T-helper 17 cell (primary cell): ENCODE measurements at places on chromosomes 4 and X. TPM values are rescaled to one million over a fixed set of nuclear protein-coding genes. Genes with fewer than 3 reads are reported as not detected.

FHL1 gene
- 61.3 TPM for total RNA-seq

GABRE gene
- 0.42 TPM for total RNA-seq

GRCh38 chr4:52676536-52676935 lies 17.4 kb upstream of the USP46 start:
- no peaks in the 10 kb centered on the region for H3K4me1 ChIP-seq
- no peak overlapping the region for H3K4me3 ChIP-seq
- peaks cover 12% of the 10 kb centered on the region for H3K27me3 ChIP-seq

GRCh38 chrX:128464116-128464515 lies 411.9 kb upstream of the ACTRT1 start:
- peaks cover 3% of the 10 kb centered on the region for H3K4me1 ChIP-seq
- DNase-seq: no peak
- H3K27me3 ChIP-seq: no peaks in the 10 kb centered on the region
- no peak overlapping the region for H3K27ac ChIP-seq
- no peak overlapping the region for H3K4me3 ChIP-seq
- H3K36me3 ChIP-seq: no peaks in the 10 kb centered on the region

CPLX1 gene
- 3.1 TPM for total RNA-seq

GRCh38 chr4:95742179-95742578 lies 97.7 kb upstream of the PDHA2 start:
- no peaks in the 10 kb centered on the region for H3K36me3 ChIP-seq
- DNase-seq: no peak
- H3K4me1 ChIP-seq: no peaks in the 10 kb centered on the region
- H3K27ac ChIP-seq: no peak overlapping the region
- no peak overlapping the region for H3K4me3 ChIP-seq

CDX4 gene
- total RNA-seq: not detected

TMEM255A gene
- total RNA-seq: 0.30 TPM

- no peaks in the 10 kb centered on the region for H3K27me3 ChIP-seq
- H3K36me3 ChIP-seq: no peaks in the 10 kb centered on the region
- no peak for DNase-seq
- H3K4me3 ChIP-seq: no peak overlapping the region
- no peak overlapping the region for H3K27ac ChIP-seq
Observed at GRCh38 chr4:91631335-91631734, 672.4 kb upstream of the GRID2 start.

DNA sequence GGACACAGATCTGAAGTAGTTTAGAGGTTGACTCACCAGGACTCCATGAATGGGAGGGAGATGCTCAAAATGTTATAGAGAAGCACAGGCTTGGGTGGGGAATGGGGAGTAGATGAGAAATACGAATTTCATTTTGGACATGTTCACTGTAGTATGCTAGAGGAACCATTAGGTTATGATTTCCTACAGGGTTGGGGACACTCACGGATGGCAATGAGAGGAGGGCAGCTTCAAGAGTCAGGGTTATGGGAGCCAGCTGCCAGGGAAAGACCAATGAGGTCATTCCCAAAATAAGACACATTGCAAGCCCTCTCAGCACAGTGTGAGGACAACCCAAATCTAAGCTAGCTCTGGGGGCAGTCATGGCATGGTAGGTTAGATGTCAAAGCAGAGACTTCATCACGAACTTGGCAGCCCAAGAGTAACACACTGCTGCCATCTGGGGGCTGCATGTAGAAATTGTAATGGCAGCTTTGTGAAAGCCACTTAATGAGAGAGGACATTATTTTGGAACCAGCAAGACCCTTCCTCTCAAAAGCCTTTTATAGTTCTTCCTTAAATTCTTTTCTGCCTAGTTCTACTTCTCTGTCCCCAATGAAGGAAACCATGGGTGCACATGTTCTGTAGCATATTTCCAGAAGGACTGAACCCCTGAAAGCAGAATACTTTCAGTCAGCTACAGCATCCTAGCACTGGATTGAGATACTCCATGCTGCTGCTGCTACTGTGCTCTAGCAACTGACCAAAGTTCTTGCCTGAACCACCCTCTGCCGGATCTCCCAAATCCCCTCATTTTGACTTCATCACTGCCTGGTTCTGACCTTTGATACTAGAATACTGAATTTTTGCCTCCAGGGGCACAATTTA lies 16.2 kb upstream of the ZCCHC12 start:
- no peaks in the 10 kb centered on the region for H3K36me3 ChIP-seq
- no peak for DNase-seq
- peaks cover 20% of the 10 kb centered on the region for H3K27me3 ChIP-seq
- no peak overlapping the region for H3K4me3 ChIP-seq
- H3K27ac ChIP-seq: no peak overlapping the region

DNA sequence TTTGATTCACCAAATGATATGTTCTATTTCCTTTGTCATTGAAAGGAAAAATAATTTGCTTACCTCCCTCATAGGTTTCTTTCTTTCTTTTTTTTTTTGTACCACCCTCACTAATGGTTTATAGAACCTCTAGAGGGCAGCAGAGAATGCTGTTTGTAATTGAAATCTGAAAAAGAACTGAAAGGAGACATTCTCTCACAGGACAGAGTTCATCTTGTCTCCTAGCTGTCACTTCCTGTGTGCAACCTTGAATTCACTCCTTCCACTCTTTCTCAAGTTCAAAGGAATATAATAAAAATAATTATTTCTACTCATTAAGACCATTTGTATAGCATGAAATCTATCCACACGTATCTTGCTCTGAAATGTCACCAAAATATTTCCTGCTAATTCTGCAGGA lies 51.0 kb downstream of the GUCY1B1 start:
- no peak for DNase-seq
- no peak overlapping the region for H3K4me3 ChIP-seq
- H3K27ac ChIP-seq: no peak overlapping the region
- H3K27me3 ChIP-seq: peaks cover 16% of the 10 kb centered on the region
- no peaks in the 10 kb centered on the region for H3K4me1 ChIP-seq
- H3K36me3 ChIP-seq: no peaks in the 10 kb centered on the region

DMP1 gene
- total RNA-seq: not detected

GRCh38 chrX:65196758-65197360 lies 220.6 kb upstream of the ZC4H2 start:
- no peak for DNase-seq
- H3K36me3 ChIP-seq: peaks cover 2% of the 10 kb centered on the region
- peaks cover 2% of the 10 kb centered on the region for H3K4me1 ChIP-seq
- H3K27me3 ChIP-seq: no peaks in the 10 kb centered on the region
- H3K27ac ChIP-seq: peak overlapping the region; percentile 72

DNA sequence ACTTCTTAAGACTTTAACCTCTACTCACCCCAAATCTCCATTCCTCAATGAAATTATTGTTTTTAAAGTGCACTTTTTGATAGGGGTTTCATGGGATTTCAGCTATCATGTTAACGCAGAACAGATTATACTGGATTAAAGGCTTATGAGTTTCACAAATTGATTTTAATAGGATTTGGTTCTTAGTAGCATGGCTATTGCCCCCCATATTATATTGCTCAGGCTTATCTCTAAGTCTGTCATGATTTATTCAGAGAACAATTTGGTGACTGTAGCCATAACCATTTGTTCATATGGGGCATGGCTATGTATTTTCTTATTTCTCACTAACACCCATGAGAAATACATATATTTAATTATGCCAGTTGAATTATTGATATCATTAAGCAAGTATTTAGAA lies 57.0 kb downstream of the MND1 start:
- H3K27ac ChIP-seq: no peak overlapping the region
- H3K36me3 ChIP-seq: no peaks in the 10 kb centered on the region
- no peak for DNase-seq
- H3K27me3 ChIP-seq: no peaks in the 10 kb centered on the region

RRH gene
- total RNA-seq: not detected

- peaks cover 3% of the 10 kb centered on the region for H3K27me3 ChIP-seq
- DNase-seq: no peak
- H3K4me1 ChIP-seq: no peaks in the 10 kb centered on the region
- no peak overlapping the region for H3K27ac ChIP-seq
Observed at GRCh38 chr4:20326977-20327376, 75.3 kb downstream of the SLIT2 start.

DNA sequence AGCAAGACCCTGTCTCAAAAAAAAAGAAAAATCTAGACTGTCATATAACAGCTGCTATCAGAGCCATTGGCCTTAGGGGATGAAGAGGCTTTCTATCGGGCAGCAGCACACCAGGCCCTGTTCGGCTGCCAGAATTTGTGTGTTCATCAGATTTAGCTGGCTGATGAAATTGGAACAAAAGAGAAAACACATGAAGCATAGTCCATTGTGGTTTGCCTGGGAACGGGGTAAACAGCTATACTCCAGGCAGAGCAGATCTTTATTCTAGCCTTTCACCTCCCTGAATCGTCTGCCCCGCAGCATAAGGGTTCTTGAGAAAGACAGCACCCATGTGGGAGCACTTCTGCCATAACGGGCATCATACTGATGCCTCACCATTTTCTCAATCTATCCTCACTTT lies 11.6 kb downstream of the TKTL1 start:
- no peak for DNase-seq
- peaks cover 17% of the 10 kb centered on the region for H3K4me1 ChIP-seq
- no peaks in the 10 kb centered on the region for H3K27me3 ChIP-seq
- H3K27ac ChIP-seq: peak overlapping the region; percentile 65

- H3K27me3 ChIP-seq: peaks cover 29% of the 10 kb centered on the region
- H3K4me1 ChIP-seq: peaks cover 2% of the 10 kb centered on the region
- no peak overlapping the region for H3K4me3 ChIP-seq
- no peak for DNase-seq
- peaks cover 2% of the 10 kb centered on the region for H3K36me3 ChIP-seq
Observed at GRCh38 chr4:41282366-41282765, 25.6 kb downstream of the UCHL1 start.

DNA sequence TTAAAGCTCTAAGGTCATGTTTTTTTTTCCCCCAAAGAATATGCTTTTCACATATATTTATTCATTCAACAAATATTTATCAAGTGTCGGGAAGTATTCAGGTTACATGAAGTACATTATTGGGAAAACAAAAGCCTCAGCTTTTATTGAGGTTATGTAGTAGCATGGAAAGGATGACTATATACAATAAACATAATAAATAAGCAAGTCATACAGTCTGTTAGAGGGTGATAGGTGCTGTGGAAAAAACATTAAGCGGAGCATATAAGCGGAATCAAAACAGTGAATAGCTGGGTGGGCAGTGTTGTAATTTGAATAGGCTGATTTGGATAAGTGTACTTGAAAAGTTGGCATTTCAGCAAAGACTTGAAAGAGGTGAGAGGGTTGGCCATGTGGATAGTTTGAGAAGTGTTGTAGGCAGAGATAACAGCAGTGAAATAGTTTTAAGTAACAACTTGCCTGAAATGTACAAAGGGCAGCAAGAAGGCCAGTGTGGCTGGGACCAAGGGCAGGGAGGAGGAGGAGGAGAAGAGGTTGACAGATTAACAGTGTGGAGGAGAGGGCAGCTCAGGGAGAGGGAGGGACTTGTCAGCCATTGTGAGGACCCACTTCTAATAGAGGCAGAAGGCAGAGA lies 558.7 kb downstream of the SPRY1 start:
- no peaks in the 10 kb centered on the region for H3K36me3 ChIP-seq
- no peak for DNase-seq
- no peak overlapping the region for H3K27ac ChIP-seq
- H3K4me1 ChIP-seq: no peaks in the 10 kb centered on the region
- H3K4me3 ChIP-seq: no peak overlapping the region

DNA sequence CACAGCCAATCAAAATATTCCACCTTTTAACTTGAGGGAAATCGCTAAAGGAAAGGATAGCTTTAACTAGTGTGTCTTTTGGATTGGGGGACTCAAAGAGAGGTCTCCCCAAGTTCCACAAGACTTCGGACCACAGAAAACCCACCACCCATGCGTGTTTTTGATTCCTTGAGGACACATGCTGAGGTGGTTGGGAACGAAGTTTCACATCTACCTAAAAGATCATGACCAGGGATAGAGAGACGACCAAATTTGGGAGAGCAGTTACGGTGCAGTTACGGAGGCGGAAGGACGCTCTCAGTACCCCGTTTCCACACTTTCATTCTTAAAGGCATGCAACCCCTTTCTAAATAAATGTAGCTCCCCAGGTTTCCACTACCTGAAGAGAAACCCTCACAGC lies 1.1 kb downstream of the PCYT1B start:
- H3K4me1 ChIP-seq: peaks cover 13% of the 10 kb centered on the region
- no peak for DNase-seq
- H3K36me3 ChIP-seq: no peaks in the 10 kb centered on the region
- no peak overlapping the region for H3K4me3 ChIP-seq

- H3K4me3 ChIP-seq: peak overlapping the region; percentile 7
- DNase-seq: no peak
- H3K36me3 ChIP-seq: no peaks in the 10 kb centered on the region
- H3K27ac ChIP-seq: no peak overlapping the region
Observed at GRCh38 chr4:105108971-105109370, 37.7 kb upstream of the TET2 start.

BMP3 gene
- not detected for total RNA-seq

HELT gene
- not detected for total RNA-seq

DGKK gene
- total RNA-seq: not detected

DNA sequence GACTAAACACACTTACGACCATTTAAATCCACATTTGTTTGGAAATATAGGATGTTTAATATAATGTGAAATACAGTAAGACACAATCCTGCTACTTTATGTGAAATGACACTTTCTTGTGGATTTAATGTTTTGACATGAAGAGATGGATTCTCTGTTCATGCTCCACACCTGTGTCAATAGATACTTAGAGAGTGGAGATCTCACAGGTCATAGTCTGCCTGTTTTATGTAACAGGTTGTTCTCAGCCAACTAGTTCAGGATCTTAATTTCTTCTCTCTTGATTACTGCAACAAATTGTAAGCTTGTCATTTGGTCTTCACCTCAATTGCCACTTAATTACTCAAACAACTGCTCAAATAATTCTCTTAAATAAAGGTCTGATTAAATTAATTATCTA lies 1621.2 kb downstream of the PCDH7 start:
- H3K4me3 ChIP-seq: no peak overlapping the region
- H3K27me3 ChIP-seq: no peaks in the 10 kb centered on the region
- H3K4me1 ChIP-seq: no peaks in the 10 kb centered on the region
- H3K36me3 ChIP-seq: no peaks in the 10 kb centered on the region
- no peak for DNase-seq

GRCh38 chrX:115560211-115560977 lies 580 bp upstream of the PLS3 start:
- no peaks in the 10 kb centered on the region for H3K36me3 ChIP-seq
- no peak overlapping the region for H3K27ac ChIP-seq
- no peak for DNase-seq
- peaks cover 2% of the 10 kb centered on the region for H3K4me1 ChIP-seq
- peaks cover 21% of the 10 kb centered on the region for H3K27me3 ChIP-seq
- no peak overlapping the region for H3K4me3 ChIP-seq

DNA sequence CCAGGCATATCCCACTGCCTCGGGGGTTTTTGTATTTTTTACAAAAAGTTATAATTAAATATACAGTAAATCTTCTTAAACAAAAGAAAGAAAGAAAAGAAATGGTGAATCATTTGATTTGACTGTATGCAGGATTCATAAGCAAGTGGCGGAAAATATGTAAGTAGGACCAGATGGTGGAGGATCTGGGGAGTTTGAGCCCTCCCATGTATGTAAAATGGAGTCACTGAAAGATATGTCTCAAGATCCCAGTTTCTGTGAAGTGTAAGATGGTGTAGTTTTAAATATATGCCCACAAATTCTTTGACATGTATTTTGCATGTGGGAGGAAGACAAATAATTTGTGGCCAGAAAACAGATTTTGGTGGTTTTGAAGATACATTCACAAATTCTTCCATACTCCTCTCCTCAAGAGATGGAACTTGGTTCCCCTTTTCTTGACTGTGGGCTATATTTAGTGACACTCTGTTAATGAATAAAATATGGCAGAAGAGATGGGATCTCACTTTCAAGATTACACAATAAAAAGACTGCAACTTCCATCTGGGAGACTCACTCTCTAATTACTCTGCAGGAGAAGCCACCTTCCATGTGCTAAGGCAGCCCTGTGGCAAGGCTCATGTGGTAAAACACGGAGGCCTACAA lies 133.6 kb upstream of the S100G start:
- H3K27me3 ChIP-seq: no peaks in the 10 kb centered on the region
- no peak for DNase-seq
